H54 (cell line): ENCODE measurements at places on chromosomes 5 and 9.

GRCh38 chr9:111992523-111992922, 95.9 kb downstream of the UGCG start:
- DNase-seq = peak; percentile 57

DNA sequence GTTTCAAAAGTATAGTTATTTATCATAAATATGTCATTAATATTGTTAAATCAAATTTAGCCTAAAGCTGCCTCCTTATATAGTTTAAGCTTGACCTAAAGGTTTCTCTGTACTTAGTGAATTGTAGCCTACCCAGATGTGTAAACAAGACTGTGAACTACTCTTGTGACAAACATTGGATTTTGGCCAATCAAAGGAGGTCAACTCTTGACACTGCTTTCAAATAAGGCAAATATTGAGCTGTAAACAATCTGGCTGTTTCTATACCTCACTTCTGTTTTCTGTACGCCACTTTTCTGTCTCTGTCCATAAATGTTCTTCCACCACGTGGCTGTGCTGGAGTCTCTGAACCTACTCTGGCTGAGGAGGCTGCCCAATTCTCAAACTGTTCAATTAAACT, 51.2 kb downstream of the FXN start:
- DNase-seq = no peak

DNA sequence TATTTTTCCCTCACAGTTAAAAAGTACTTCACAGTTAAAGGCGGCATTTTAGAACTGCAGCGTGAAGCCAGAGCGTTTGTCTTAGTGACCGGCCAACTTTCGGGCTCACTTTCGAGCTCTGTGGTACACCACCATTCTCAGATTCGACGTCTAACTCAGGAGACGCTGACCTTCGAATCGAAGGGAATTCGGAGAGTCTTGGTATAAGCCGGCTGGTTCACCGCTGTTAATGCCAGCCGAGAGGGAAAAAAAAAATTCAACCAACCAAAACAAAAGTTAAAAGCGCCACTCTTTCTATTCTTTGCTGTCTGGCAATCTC, 544 bp upstream of the SNX24 start:
- DNase-seq = no peak

DNA sequence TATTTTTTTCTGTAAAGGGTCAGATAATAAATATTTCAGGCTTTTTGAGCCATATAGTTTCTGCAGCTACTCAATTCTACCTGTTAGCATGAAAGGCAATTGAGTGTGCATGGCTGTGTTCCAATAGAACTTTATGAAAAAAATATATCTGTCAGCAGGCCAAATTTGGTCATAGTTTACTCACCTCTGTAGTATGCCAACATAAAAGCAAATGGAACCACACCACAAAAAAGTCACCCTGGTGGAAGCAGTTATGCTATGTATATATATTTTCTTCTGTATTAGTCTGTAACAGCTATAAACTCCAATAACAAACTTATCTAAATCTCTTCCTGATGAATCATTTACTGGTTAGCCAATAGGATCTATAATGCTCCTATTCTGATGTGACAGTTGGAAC, 3.4 kb downstream of the SLC38A9 start:
- DNase-seq = peak; percentile 28

- no peak for DNase-seq
Observed at GRCh38 chr5:14451871-14452270, 129.7 kb upstream of the OTULINL start.

GRCh38 chr5:41263335-41263734, 50.0 kb upstream of the C6 start:
- no peak for DNase-seq

GRCh38 chr9:133672503-133673257, 36.5 kb downstream of the DBH start:
- DNase-seq = no peak

GRCh38 chr9:136521537-136521936, 24.3 kb downstream of the NOTCH1 start:
- DNase-seq = no peak

DNA sequence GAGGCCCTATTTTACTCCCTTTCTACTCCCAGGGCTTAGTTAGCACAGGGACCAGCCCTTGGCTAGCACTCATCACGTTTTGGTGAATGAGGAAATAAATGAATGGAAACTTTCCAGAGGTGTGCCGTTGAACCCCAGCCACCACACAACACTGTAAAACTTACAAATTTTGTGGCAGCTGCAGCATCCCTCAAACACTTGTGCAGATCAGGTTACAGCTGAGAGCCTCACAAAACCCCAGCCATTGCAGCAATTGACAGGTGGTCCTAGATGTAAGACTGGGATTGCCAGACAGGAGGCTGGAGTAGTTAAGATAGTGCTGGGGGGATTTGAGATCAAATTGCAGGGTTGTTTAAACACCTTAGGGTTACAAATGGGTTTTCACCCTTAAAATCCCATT, 482.2 kb upstream of the KIF2A start:
- no peak for DNase-seq

- DNase-seq = no peak
Observed at GRCh38 chr9:123999661-124000060, 11.9 kb upstream of the LHX2 start.

GRCh38 chr9:136952321-136952850, 313 bp downstream of the LCN12 start:
- no peak for DNase-seq

- DNase-seq = no peak
Observed at GRCh38 chr5:88552426-88552825, 283.8 kb upstream of the TMEM161B start.

DNA sequence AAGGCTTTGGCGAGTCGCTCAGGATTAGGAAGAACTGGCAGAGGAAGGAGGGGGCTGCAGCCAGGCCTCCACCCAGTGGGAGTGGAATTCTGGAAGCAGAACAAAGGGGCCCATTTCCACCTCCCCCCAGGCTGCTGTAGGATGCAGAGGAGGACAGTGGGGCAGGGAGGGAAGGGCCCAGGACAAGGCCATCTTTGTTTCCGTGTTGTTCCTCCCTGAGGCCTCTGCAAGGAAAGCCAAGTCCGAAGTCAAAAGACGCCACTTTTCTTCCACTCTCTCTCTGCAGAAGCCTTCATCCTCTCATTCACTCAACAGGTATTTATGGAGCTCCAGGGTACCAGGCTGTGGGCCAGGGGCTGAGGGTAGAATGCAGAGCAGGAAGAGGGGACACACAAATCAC, 70.7 kb downstream of the ENTREP1 start:
- no peak for DNase-seq

DNA sequence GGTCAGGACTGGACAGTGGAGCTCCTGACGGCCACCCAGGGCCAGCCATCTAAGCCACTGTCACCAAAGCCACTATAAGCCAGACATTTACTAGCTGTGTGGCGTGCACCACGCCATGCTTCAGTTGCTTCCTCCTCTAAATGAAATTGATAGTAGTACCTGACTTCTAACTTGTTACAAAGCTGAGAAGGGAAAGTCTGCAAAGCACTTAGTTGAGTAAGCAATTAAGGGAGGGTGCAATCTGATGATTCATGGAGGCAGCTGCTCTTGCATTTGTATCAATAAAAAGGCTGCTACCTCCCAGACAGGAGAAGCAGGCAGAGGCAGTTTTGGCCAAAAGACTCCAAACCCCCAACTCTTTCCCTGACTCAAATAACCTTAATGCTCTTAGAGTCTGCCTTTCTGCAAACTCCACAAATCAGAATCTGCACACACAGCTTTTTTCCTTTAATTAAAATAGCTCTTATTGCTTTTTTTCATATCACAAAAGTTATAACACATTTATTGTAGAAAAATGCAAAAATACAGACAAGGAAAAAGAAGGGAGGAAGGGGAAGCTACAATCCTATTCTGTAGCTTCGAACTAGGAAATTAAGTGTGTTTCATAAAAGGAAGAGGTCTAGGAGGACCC, 19.3 kb upstream of the RAPGEF1 start:
- DNase-seq = no peak

DNA sequence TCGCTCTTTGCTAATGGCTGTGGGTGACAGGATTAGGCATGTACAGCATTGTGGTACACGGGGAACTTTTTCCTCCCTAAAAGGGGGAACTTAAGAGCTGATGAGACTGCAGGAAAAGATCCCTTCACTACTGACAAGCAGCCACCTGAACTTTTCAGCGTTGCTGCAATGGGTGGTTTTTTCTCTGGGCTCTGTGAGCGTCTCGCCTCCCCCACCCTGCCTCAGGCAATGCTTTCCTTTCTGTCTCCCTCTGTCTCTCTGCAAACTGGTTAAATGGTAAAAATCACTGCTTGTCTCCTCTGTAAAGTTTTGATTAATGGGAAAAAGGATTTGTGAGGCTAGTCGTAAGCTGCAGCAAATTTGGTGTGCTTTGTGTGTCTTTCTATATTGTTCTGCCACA, 20.3 kb downstream of the HSD17B3 start:
- no peak for DNase-seq

- no peak for DNase-seq
Observed at GRCh38 chr9:130114741-130115140, 57.5 kb upstream of the NCS1 start.

DNA sequence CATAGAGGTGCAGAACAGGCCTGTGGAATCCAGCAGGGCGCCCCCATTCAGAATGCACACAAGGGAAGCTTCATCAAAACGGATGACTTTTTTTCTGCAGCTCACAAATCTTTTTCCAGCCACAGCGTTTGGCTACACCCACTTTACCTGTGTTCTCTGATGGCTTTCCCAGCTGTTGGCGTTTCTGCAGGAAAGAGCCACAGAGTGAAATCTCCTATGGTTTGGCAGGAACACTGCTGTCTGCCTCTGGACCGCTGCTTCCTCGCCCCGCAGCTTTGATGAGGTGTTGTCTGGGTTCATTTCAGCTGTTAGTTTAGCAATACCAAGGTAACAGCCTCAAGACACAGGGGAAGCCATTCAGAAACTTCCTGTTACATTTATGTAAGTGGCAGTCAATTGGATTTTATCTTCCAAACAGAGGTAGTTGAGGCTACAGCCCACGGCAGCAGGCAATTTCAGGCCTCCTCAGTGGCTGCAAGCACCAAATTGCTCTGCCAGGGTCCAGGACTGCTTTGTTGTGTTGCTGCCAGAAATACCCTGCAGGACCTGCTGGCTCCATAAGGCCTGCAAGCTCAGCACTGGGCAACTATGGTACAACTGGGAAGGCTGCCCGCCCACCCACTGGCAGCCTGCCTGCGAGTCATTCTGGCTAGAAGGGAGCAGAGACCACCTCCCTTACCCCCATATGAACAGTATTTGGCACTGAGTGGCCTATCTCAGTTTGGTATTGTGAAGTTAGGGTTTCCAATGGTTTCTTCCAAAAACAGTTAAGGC, 96.7 kb downstream of the MVB12B start:
- DNase-seq = no peak

DNA sequence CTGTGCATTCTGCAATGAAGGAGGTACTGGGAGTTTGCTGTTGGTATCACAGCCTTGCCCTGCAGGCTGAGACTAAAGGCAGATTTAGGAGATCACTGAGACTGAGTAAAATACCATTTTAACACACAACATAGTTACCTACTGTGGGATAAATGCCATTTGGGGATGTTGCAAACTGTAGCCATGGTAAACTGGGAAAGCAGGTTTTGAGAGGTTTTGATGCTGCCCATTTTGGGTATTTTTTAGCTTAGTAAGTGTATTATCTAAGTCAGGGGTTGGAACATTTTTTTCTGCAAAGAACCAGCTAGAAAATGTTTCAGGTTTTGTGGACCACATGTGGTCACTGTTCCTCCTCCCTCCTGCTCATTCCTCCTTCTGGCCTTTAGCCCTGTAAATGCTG, 108.9 kb downstream of the EHMT1 start:
- DNase-seq = no peak
